LoVo (cell line): ENCODE measurements at places on chromosomes 3 and 15.

DNA sequence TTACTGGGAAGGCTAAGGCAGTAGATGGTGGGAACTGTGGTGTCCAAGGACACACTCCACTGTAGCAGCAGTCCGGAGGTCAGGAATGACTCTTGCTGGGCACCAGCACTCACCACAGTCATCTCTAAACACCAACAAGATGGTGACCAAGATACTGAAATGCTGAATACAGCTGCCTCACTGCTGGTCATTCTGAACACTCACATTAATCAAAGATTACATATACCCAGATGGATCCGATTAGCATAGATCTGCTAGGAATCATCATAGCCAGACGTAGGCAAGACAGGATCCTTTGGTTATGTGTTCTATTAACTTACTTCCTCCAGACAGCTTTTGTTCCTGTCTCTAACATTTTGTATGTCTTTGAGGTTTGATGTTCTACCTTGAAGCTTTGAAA, 134.9 kb upstream of the BFSP2 start:
- no peak for DNase-seq

- no peak for DNase-seq
These were observed 19.7 kb upstream of the PTPRG start for GRCh38 chr3:61541694-61542093.

GRCh38 chr15:42619656-42620371, 44.4 kb downstream of the STARD9 start:
- no peak for DNase-seq

GRCh38 chr15:29822100-29822683, at the start of gene TJP1:
TSS of gene TJP1 (minus strand) at chr15:29822468. CDS start at chr15:29822028, 440 bp downstream.
- DNase-seq = peak; percentile 81

GRCh38 chr3:9397906-9398699, 688 bp downstream of the SETD5 start:
- peak; percentile 34 for DNase-seq

GRCh38 chr3:11084677-11085076, 69.6 kb upstream of the HRH1 start:
- DNase-seq = no peak
